ENCODE measurements at places on chromosomes 2 and 18.

GRCh38 chr2:118058951-118059350, 29.3 kb upstream of the INSIG2 start:
- no peak for DNase-seq

GRCh38 chr2:118731413-118731812, 116.0 kb downstream of the EN1 start:
- no peak for DNase-seq

GRCh38 chr2:126999106-126999756, 100.5 kb downstream of the TEX51 start:
- DNase-seq = no peak

- no peak for DNase-seq
These were observed 51.6 kb upstream of the CCBE1 start for GRCh38 chr18:59748628-59749360.

DNA sequence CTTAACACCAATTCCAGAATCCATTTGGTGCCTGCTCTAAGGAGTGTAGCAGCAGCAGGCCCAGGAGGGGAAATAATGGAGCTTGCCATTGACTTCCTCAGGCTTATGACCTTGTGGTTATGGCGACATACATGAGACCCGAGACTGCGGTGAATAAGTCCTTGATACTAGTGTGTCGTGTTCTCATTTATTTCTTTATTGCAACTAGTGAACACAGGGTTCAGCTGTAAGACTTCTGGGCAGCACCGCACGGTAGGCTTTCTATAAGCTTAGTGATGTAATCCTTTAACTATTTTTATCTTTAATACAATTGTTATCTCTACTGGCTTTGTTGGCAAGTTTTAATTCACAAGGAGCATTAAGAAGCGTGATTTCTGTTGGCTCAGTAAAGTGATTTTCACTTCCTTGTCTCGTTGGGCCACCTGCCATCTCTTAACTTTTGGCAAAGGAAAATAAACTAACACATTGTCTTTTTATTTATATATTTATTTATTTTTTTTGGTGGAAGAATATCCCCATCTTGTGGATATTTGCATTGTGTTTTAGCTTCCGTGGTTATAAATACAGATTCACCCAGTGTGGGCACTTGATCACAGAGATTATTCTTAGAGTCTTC, 139.8 kb downstream of the LTBP1 start:
- DNase-seq = no peak

DNA sequence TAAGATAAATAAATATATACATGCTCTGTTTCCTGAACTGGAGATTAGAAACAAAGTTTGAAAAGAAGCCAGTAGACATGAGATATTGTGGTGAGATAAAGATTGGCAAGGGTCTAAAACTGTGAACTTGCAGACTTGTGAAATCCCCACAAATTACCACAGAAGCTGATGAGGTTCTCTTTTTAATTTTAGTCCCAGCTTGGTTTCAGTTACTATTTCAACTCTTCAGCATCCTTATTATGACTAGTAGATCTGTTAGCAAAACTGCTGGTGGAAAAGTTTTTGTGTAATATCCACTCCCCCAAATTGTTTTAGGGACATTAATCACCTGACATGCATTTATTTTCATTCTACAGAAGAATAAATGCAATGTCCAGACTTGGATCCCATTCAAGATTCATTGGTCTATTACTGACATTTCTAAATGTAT, 20.8 kb downstream of the RASGRP3 start:
- DNase-seq = peak; percentile 45

DNA sequence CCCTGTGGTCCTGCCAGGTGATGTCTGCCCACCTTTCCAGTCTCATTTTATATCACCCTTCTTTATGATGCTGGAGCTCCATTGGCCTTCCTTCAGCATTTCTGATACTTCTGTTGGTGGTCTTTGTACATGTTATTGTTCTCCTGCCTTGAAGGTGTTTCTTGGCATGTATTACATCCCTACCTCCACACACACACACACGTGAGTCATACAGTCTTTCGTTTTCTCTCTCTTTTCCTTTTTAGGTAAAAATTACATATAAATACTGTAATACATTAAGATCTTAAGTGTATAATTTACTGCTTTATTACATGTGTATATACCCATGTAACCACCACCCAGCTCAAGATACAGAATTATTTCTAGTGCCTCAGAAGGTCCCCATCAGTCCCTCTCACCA, 10.2 kb upstream of the ADGRF3 start:
- no peak for DNase-seq

DNA sequence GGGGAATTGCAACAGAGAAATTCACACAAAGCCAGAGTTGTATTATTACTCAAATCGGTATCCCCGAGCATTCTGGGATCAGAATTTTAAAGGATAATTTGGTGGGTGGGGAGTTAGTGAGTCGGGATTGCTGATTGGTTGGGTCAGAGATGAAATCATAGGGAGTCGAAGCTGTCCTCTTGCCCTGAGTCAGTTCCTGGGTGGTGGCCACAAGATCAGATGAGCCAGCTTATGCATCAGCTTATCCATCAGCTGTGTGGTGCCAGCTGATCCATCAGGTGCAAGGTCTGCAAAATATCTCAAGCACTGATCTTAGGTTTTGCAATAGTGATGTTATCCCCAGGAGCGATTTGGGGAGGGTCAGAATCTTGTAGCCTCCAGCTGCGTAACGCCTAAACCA, 34.3 kb upstream of the ITM2C start:
- DNase-seq = no peak

- no peak for DNase-seq
These were observed 38.5 kb downstream of the SFT2D3 start for GRCh38 chr2:127739800-127740199.

DNA sequence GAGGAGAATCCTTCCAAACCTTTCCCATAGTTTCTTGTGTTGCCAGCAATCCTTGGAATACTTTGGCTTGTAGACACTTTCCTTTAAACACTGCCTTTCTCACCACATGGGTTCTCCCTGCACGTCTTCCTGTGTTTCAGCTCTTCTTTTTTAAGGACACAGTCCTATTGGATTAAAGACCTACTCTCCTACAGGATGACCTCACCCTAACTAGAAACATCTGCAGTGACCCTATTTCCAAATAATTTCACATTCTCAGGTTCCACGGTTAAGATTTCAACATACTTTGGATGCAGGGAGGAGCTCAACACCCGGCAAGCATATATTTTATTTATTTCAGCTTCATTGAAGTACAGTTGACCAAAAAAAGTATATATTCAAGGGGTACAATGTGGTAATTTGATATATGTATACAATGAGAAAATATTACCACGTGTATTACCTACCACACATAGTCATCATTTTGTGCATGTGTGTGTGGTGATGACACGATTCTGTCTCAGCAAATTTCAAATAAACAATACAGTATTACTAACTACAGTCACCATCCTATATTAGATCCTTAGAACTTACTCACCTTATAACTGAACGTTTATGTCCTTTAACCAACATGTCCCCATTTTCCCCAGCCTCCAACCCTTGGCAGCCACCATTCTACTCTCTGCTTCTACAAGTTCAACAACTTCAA, 745.0 kb downstream of the CBLN2 start:
- DNase-seq = no peak

DNA sequence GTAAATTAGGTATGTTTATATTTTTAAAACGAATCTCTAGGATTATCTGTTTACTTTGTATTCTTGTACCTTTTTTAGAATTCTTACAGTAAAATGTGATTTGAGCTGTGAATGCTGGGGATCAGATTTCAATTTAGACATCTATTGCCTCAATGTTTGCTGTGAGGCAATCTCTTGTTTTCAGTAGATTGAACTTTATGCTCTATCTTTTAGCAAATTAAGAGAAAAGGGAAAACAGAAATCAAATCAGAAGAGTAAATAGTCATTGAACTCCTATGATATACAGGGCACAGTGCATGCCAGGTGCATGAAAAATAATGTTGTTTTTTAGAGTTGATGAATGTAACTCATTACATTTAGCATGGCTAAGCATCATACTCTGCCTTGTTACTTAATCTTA, 39.5 kb downstream of the ZC3H6 start:
- no peak for DNase-seq

DNA sequence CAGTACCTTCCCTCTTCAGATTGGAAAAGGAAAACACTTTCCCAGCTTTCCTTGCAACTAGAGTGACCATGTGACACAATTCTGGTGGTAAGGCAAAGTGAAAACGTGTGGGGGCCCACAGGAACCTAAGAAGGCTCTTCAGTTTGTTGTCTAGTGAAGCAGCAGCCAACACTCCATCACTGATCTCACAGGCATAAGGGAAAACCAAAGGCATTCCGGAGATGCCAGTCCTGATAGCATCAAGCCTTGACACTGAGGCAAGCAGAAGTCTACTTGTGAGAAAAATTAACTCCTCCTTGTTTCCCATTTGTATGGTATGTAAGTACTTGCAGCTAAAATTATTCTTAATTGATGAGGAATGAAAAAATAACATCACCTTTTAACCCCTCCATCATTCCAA, 88.3 kb downstream of the ETAA1 start:
- no peak for DNase-seq

GRCh38 chr2:161238560-161239325, 69.5 kb upstream of the PSMD14 start:
- peak; percentile 67 for DNase-seq

- no peak for DNase-seq
These were observed at the start of gene RFTN2 for GRCh38 chr2:197675246-197675645. RFTN2 (minus strand) TSS chr2:197675587; CDS start chr2:197675458, 129 bp downstream.

- DNase-seq = peak; percentile 75
These were observed at the start of gene CRIM1 for GRCh38 chr2:36355151-36355889. CRIM1 (plus strand) TSS chr2:36355778; CDS start chr2:36356293, 515 bp downstream.

DNA sequence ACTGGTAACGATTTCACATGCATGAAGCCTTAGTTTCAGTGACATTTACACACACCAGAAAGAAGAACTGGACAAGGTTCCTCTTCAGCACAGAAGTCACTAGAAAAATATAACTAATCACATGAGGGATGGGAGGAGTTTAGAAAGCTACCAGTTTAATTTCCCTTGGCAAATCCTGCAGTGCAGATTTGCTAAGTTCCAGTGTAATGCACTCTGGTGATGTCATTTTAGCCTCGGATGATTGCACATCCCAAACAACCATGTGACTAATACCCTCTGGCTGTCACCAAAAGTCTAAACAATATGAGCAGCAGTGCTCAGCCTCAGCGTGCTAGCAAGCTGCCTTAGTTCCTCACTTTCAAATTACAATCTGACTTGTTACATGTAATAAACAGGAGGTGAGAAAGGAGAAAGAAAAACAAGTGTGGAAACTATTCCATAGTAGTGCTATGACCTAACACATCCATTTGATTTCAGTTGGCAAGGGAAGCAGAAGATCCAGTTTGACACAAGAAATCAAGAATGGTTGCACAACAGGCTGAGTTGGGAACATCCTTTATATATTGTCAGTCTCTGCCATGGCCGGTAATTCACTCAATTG, 35.3 kb upstream of the PPP1CB start:
- peak; percentile 46 for DNase-seq

GRCh38 chr2:219287580-219288265, 8.6 kb downstream of the DNAJB2 start:
- peak; percentile 31 for DNase-seq

- DNase-seq = no peak
These were observed at the start of gene RTP5 for GRCh38 chr2:241869087-241869961. RTP5 (plus strand) TSS chr2:241869729; CDS start chr2:241869757, 28 bp downstream.

DNA sequence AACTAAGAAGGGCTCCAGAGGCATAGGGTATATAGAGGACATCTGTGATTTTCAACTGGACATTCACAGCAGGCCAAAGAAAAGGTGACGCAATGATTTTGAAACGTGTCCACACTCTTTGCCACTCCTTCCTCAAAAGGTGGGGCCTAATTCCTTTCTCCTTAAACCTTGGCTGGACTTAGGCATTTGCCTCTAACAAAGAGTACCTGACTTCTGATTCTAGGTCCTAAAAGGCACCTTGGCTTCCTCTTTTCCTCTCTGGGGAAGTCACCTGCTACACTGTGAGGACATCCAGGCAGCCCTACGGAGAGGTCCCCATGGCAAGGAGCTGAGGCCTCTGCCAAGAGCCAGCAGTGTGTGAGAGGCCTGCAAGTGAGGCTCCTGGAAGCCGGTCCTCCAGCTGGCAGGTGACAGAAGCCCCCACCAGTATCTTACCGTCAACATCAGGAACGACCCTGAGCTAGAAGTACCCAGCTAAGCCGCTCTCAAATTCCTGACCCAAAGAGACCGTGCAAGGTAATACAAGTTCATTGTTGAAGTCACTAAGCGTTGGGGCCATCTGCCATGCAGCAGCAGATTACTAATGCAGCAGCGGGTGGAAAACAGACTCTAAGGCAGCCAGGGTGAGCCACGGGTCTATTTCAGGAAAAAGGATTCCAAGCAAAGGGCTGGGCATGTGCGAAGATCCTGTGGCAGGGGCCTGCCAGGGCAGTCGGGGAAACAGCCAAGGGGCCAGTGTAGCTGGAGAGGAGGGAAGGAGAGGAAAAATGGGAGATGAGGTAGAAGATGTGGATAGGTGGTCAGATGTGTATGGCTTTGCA, 7.4 kb upstream of the HES6 start:
- DNase-seq = no peak

- DNase-seq = no peak
These were observed 88.0 kb upstream of the RAB27B start for GRCh38 chr18:54740136-54740846.
